Progenitor cell of endocrine pancreas (in vitro differentiated cells): ENCODE measurements at places on chromosomes 3 and 15.

DNA sequence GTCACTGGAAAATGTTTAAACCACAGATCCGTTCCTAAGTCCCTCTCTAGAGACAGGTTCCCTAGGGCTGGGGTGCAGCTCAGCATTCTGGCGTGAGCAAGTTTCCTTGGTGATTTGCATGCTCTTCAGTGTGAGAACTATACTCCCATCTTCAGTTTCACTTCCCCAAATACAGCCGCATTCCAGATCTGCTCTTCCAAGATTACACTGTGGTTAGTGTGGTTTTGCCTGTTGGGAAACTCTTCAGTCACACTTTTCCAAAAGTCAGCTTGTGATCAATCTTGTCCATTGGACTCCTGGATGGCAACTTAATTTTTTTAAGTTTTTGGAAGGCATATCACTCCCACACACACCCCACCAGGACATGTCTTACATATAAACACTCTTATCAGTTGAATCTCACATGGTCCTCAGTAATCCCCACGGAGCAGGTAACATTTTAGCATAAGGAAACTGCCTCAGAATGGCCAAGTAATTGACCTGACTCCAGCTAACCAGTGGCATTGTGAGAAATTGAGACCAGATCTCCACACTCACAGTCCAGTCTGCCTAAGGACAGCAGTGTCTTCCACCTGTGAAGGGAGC lies 33.5 kb upstream of the PTPN23 start:
- no peak for DNase-seq

- no peak for DNase-seq
These were observed 38.3 kb downstream of the PDE8A start for GRCh38 chr15:85019815-85020590.

GRCh38 chr3:123716411-123716810 lies 131.6 kb upstream of the HACD2 start:
- no peak for DNase-seq

DNA sequence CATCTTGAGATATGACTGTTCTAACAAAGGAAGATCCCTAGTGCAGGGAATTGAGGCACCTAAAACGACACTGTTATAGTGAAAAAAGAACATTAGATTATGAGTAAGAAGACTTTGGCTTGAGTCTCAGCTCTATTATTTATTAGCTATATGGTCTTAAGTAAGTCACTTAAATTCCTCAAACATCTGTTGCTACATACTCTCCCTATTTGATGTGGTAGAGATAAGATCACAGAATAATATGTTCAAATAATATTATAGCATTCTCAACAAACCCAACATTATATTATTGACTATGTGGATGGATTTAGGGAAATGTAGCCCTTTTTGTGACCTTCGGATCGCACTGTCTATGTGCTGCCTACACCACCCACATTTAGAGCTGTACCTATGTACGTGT lies 136.9 kb downstream of the P2RY1 start:
- DNase-seq: no peak

DNA sequence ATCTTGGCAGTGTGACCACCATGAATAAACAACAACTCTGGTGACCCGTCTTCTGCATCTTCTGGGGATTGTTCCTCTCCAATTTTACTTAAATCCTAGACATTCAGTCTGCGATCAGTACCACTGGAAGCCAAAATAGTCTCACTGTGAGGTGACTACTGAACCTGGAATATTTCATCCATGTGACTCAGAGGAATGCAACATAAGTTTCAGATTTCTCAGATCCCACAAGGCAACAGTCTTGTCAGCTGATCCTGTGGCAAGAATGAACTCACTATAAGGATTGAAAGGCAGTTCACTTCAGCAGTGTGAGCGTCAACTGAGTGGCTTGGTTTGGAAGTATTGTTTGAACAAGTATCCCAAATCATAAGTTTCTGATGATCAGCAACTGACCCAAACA lies 13.2 kb downstream of the NSUN3 start:
- no peak for DNase-seq

DNA sequence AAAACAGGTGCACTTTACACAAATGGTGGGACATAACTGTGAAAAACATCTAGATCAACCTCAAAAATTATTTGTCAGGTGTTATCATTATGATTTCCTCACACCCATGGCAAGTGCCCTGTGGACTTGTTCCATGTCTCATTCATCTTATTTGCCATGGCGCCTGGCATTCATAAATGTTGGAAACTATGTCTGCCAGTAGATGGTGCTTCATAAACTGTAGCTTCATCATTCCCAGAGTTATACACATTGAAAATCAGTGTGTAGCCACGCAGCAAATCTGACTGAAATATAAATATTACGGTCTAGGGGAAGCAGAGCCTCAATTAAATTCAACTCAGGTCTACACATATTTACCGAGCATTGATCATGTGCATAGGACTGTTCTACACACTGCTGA lies 90.7 kb downstream of the IMPG2 start:
- no peak for DNase-seq

GRCh38 chr3:10365791-10366190 lies 44.9 kb upstream of the SEC13 start:
- DNase-seq: no peak

DNA sequence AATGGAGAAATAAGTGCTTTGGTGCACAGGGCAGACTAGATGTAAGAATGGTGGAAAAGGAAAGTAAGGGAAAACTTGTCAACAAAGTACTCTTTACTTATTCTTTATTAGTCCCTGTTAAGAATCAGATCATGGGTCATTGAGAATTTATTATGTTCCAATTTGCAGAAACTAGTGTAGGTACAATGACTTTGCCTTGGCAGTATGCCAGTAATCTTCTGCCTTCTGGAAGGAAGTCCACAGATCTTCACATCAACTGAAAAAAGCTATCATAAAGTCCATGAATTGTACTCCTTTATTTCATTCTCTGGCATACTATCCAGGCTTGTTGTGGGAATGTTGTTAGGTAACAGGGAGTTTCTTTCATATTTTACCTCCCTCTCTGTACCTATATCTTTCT lies 88.2 kb upstream of the FLNB start:
- DNase-seq: no peak

- no peak for DNase-seq
These were observed 55.3 kb upstream of the ITGA11 start for GRCh38 chr15:68487087-68487843.

GRCh38 chr15:91911844-91912243 lies 58.3 kb downstream of the SLCO3A1 start:
- DNase-seq: no peak

DNA sequence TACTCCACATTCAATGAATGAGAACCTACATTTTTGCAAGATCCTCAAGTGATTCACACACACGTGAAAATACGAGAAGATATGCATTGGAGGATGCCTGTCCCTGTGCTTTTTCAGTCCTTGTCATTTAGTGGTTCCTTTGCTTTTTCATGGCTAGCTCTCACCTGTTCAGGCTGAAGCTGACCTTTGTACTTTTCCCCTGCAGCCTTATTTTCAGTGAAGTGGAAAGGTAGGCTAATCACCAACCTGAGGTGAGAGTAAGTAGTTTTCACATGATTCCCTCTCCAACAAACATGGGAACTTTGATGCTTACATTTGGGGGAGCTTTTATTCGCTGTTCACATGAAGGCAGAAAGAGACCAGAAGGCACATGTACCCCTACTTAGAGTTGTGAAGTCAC lies 8.3 kb downstream of the ITPR1 start:
- no peak for DNase-seq

- DNase-seq: no peak
These were observed 150.2 kb downstream of the ATP10A start for GRCh38 chr15:25712961-25713355.

- DNase-seq: no peak
These were observed 52.6 kb upstream of the TEX264 start for GRCh38 chr3:51618496-51618895.

DNA sequence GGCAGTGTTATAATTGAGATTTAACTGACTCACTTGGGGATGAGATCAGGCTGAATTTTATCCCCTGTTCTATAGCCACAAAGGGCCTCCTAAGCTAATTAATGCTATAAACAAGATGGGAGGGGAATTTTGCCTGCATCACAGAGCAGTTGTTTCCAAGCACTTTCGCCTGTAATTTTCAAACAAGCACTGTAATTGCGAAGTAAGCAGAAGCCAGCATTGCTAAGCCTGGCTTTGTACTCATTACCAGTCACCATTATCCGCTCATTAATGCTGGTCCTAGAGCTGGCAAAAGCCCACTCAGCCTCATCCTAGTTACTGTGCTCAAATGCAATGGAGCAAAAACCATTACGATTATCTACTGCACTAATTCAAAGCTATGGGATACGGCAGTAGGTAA lies 356.6 kb upstream of the UBE2E2 start:
- no peak for DNase-seq

DNA sequence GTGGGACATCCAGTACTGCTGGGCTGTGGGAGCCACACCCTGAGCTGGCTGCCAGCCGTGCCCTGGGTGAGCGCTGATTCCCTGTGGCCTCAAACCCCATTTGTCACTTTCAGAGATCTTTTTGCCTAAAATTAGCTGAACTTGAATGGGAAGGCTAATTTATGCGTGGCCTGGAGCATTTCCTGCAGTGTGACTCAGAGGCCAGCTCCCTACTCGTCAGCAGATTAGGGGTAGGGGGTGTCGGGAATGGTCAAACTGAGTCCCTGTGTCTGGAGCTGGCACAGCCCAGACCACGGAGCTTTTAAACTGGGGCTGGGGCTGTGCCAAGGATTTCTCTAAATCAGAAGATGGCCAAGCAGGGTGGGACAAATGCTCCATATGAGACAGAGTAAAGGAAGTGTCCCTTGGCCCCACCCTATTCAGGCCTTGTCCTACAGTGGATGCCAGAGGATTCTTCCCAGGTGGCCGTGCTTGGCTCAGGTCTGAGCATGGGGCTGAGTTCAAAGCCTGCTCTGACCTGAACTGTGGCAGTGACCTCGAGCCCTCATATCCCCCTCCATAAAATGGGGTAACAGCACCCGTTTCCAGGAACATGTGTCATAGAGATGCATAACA lies 59.7 kb downstream of the ATP2B2 start:
- DNase-seq: no peak

GRCh38 chr15:60374628-60375081 lies 23.1 kb downstream of the ANXA2 start:
- DNase-seq: peak; percentile 21

- no peak for DNase-seq
These were observed 7.0 kb upstream of the VIPR1 start for GRCh38 chr3:42495393-42495792.

GRCh38 chr15:98002866-98003265 lies 42.4 kb downstream of the ARRDC4 start:
- no peak for DNase-seq

DNA sequence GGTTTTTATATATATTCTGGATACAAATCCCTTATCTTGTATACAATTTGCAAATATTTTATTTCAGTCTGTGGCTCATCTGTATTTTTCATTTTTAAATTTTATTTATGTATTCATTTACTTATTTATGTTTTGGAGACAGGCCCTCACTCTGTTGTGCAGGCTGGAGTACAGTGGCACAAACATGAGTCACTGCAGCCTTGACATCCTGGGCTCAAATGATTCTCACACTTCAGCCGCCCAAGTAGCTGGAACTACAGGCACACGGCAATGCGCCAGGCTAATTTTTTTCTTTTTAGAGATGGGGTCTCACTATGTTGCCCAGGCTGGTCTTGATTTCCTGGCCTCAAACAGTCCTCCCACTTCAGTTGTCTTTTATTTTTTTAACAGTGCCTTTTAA lies 50.6 kb downstream of the PFN2 start:
- no peak for DNase-seq

DNA sequence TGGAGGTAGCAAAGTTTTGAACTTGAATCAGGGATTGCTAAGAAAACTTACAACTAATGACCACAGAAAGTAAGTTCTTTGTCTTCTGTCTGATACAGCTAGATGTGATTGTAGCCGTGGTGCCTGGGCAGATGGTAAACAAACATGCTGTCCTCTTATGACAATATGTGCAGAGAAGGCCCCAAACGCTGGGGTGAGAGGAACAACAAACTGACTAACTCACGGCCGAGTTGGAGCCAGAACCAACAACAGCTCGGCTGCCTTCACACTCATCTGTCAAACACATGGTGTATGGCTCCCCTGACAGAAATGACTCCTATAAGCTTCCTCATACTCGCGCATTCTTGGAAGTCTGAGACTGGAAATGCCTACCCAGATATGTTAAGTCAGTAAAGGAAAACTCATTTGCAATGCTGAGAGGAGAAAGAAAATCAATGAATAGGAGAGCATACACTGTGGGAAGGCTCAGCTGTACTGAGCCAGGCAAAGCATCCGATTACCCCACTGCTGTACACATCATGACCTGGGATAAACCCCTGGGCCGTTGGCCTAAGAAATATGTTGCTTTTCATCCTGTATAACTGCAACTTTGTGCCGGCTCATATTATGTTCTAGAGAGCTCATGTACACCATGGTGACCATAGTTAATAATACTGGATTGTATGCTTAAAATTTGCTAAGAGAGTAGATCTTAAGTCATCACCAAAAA lies 5.7 kb downstream of the THBS1 start:
- DNase-seq: no peak

- peak; percentile 29 for DNase-seq
These were observed 110.5 kb upstream of the GAP43 start for GRCh38 chr3:115512565-115513415.

- DNase-seq: no peak
These were observed 88.0 kb upstream of the ACKR4 start for GRCh38 chr3:132509096-132509495.

DNA sequence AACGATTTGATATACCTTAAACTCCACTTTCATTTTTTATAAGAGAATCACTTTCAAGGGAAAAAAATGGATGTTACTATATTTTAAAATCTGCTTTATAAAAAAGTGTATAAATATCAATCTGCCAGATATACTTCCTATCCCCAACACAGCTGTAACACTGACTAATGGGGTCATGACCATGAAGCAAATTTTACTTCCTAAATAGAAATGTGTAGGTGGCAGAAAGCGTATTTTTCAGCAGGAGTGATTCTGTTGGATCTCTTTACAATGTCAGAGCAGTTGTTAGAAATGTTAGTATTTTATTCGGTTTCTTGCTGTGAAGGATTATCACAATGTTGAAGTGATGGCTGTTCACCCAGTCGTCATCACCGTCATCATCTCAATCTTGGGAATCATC lies 5.5 kb upstream of the C15orf40 start:
- no peak for DNase-seq

DNA sequence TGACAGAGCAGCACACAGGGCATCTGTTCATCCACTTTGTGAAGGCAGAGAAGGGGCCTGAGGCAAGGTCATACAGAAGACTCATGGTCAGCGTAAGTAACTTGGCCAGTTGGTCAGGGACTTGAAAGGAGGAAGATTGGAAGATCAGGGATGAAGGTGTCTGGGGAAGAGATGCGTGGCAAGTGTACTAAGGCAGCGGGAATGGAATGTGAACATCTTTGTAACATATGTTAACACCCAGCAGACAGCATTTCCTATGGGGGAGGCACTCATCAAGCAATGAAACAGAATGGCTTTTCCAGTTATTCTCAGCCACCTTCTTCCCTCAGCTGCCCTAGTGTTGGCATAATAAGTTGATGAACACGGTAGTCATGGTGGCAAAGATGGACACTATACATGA lies 7.8 kb upstream of the RFC4 start:
- no peak for DNase-seq

GRCh38 chr15:65323071-65323511 lies 18.6 kb downstream of the RNU5B-1 start:
- no peak for DNase-seq

- no peak for DNase-seq
These were observed 617.4 kb downstream of the SI start for GRCh38 chr3:164460851-164461250.
